NCI-H1436 treated with DMSO at 0.1 percent for 48 hours (cell line): ENCODE measurements at places on chromosomes 6 and 20.
A peak's percentile ranks its signal among the peaks of the same experiment; 100 is the strongest.

DNA sequence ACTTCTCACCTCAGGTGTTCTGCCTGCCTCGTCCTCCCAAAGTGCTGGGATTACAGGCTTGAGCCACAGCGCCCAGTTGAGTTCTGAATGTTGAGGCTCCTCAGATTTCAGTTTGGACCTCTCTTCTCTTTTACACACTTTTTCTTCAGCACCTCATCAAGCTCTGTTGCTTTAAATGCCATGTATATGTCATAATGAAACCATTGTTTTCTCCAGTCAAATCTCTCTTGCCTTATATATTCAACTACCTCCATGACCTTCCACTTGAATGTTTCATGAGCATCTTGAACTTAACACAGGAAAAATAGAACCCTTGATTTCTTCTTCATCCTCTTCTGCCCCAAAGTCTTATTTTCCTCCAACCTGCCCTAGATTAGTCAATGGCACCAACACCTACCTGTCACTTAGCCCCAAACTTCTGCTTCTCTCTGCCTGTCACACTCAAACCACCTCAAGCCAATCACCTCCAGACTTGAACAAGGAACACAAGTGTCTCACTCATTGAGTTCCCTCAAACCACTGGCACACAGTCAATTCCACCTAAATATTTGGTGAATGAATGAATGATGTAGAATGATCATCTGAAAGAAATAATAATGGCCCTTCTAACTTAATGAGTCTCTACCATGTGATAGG, 161.0 kb upstream of the SGK1 start:
- no peak for DNase-seq

DNA sequence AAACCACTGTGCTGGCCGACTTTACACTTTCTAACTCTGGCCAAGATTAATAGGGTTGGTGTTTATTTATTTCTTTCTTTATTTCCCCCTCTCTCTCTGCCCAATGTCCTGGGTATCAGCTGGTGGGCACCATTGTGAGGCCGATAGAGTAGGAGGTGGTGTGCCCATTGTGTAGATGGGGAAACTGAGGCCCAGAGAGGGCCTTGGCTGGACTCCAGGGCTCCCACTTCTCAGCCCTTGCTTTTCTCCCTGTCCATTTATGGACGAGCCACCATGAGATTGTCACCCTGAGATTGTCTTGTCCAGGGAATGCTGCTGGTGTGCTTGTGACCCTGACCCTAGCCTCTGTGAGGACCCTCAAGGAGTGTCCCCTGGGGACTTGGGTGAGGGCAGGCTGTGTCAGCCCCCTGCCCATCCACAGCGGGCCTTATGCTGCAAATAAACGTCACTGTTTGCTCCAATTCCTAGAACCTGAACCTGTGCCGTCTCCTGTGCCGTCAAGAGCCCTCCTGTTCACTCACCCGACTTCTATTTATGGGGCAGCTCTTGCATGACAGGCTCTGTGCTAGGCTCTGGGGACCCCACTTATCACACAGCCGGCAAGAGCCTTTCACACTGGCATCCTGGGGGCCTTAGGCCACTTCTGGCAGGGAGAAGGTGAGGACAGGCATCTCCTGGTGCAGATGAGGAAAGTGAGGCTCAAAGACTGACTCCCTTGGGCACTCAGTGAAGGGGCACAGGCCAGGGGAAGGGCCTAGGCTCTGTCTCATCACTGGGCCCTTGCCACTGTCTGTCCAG, 24.8 kb downstream of the SUN5 start:
- DNase-seq: no peak

DNA sequence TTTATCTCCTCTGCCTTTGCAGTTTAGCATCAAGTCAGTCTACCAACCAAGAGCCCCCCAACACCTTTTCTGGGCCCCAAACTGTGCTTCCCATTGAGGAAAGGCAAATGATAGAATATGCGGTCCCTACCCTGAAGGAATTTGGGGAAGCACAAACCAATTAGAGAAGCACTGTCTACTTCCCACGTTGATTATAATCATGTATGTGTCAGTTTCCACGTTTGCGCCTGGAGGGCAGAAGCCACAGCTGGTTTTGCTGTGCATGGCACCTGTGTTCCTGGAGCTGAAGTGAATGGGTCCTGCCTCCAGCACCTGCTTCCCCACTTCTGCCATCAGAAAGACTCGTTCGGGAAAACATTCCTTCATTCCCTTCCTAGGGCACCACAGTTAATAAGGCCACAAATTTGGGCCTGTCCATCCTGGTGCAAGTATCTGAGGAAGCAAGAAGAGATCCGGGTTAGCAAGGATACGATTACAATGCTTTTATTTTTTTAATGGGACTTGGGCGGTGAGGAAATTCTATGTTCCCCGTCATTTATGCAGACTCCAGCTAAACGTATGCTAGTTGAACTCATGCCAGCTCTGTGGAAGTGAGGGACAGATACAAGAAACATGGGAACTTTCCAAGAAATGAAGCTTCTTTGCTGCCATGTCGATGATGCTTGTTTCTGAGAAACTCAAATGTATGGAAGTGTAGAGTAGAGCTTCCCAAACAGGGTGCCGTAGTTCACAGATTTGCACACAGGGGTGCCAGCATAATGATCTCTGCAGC, 333.5 kb downstream of the NRN1 start:
- DNase-seq: no peak

DNA sequence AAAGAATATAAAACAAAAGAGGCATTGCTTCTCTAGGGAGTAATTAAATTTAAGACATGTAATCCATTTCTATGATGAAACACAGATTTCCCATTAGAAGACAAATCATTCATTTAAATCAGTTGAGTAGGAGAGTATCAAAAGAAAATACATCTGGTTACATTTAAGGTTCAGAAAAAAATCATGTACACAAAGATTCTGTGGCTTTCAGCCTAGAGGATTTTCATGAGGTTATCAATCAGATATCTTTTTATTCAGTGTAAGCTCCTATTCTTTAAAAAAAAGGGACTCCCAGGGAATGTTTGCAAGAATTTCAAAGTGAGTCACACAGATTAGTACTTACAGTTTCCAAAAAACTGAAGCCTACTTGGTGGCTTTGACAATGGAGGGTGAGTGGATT, 24.9 kb downstream of the COL21A1 start:
- no peak for DNase-seq

DNA sequence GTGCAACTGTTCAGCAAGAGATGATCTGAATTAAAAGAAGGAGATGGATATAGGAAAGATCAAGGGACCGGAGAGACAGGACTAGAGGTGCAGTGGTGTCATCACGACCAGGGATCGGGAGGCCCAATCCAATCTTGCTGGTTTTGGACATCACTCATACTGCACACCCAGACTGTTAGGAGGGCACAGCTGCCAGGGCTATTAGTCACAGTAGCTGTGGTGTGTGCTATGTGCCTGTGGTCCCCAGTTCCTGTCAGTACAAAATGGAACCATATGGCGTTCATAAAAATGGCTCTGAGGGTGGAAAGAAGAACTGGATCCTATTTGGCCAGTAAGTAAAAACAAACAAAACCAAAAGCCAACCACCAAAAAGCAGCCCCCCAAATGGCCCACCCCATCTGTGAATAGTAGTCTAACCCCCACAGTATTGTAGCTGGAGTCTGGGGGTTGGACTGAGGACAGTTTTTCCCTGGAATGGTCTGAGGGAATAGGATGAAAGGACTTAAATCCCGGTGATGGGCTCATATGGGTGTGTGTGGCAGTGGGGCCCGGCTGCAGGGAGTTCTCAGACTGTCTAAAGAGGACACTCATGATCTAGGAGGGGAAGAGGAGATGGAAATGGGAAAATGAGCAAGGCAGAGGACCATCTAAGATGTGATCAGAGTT, 9.3 kb upstream of the NNAT start:
- no peak for DNase-seq

GRCh38 chr20:9280666-9281065, 211.8 kb downstream of the PLCB4 start:
- DNase-seq: no peak

GRCh38 chr20:48949304-48950170, 28.0 kb downstream of the ARFGEF2 start:
- no peak for DNase-seq

- no peak for DNase-seq
Observed at GRCh38 chr20:51750037-51750769, 18.0 kb downstream of the ATP9A start.

DNA sequence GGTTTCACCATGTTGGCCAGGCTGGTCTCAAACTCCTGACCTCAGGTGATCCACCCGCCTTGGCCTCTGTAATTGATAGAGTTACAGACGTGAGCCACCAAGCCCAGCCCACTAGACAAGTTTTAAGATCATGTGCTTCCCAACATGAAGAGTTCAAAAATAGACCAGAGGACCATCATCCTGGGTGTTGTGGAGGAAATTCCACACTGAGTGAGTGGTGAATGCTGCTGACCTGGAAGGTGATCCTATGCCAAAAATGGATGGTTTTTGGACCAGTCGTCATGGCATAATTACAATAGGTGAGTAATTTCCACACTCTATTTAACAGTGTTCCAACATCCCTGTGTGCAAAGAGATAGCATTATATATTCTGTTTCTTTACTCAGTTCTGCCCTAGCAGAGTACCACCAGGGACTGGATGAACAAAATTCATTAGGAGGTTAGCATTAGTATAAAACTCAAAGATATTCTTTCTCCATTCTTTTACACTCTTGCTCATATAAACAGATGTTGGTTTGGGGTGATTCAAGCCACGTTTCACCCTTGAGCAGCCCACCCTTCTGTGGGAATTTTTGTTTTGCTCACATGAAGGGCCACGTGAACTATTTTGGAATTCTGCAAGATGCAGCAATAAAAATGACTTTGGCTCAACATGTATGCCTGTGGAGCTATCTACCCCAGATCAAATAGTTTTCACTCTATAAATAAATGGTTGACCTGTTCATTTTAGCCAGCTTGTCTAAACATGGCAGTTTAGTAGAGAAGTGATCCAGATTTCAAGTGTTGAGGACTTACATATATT, 206.2 kb upstream of the TCF21 start:
- DNase-seq: no peak

DNA sequence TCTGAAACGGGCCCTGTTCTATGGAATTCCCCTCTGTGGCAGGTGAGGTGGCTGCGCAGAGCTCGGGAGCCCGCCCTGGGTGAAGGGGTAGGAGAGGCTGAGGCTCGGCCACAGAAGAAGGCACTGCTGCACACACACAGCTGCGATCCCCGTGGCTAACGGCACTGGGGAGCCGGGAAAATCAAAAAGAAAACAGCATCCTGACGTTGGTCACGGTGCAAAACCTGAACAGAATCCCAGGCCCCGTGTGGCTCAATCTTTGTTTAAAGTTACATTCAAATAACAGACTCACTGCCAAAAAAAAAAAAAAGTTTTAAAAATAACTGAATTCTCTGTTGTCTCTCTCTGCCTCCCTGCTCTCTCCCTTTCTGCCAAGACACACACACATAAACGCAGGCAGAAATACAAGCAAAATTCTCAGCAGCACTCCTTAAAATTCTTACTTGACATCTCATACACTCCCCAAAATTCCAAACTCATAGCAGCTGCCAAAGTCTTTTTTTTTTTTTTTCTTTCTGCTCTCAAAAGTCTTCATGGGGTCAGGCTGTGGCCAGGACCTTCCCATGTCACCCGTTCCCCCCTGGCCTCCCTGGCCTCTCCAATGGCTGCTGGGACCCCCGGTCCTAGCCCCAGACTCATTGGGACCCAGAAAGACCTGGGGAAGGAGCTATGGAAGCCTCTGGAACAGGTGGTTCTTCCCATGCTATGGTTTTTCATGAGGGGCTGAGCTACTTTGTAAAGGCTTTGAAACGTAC, 248.8 kb downstream of the TTLL2 start:
- DNase-seq: no peak

DNA sequence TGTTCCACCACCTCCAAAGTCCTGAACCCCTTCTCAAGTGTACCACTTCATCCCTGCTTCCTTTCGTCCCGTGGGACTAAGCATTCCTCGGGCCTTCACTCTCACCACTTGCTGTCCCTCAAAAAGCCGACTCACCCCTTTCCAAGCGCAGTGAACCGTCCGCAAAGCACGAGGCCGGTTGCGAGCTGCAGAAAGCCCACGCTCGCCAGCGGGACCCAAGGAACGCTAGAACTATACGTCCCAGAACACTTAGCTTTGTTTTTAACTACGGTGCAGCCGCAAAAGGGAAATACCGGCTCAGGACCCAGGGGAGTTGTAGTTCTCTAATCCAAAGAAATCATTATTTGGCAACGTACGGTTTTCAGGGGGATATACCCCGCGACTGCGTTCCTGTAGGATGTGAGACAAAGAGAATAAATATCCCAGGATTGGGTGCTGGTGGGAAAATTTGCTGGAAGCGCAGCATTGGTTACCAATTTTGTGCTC, 416 bp upstream of the POLR1H start:
- DNase-seq: no peak

- no peak for DNase-seq
Observed at GRCh38 chr20:1752045-1752444, 94.5 kb upstream of the SIRPG start.

DNA sequence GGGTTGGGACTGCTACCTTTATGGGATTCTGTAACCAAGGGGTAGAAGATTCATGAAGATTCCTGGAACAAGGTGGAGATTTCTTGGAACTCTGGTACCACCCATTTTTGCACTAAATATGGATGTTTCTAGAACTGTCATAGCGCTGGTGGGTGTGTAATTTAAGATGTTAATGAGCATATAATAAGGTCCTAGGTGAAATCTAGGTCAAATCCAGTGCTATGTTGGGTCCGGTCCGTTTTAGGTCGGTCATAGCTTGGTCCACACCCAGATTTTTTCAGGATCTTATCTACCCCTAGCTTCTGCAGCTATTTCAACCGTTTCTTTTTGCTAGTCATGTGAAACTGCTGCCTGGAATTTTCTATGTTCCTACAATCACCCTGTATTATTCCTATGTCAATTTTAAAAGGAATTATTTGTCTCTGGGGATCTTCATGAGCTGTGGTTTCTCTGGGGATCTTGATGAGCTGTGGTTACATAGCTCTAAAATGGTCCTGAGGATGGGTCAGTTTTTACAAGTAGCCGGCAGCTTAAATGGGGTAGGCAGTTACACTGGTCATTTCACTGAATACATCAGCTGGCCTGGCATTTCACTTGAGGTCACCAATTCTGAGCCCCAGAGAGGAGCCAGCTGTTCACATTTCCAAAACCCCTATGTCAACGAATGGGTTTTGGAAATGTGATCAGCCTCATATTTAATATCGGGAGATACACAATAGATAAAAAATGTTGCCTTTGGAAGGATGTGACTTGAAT, 652.3 kb upstream of the FLRT3 start:
- DNase-seq: no peak

DNA sequence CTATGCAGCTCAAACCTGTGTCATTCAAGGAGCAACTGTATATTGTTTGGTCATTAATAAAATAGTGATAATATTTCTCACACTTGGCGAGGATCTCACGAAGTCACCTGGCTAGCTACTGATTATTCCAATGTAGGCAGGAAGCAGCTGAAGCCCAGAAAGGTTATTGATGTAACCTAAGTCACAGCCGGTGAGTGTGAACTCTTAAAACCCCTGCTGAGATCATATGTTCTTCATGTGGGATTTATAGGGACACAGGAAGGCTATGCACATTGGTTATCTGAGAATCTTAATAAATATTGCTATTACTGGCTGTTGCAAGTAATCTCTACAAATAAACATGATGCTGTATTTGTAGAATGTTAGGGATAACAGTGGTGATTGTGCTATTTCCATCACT, 161.4 kb downstream of the TBC1D7 start:
- no peak for DNase-seq

- DNase-seq: peak; percentile 25
Observed at GRCh38 chr20:7859356-7859802, 80.9 kb downstream of the HAO1 start.

- DNase-seq: no peak
Observed at GRCh38 chr6:48664826-48665225, 553.8 kb upstream of the PTCHD4 start.
